Type B pancreatic cell (in vitro differentiated cells): ENCODE measurements at places on chromosomes 11 and 22.
A peak's percentile ranks its signal among the peaks of the same experiment; 100 is the strongest.

GRCh38 chr11:43868852-43869567, 11.6 kb upstream of the ALKBH3 start:
- DNase-seq, result no peak

DNA sequence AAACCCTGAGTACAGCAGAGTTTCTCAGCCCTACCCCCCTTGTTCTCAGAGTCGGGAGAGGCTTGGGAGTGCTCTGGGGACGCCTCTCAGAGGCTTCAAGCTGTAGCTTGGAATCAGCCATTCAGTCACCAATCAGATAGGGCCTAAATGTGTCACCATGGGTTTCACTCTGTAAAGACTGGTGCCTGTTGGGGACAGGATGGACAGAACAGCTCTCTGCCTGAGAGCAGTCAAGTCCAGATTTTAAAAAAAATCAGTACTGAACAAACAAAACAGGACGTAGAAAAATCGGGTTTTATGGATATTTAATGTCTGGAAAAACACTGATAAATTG, 1.3 kb downstream of the FADD start:
- no peak for DNase-seq

DNA sequence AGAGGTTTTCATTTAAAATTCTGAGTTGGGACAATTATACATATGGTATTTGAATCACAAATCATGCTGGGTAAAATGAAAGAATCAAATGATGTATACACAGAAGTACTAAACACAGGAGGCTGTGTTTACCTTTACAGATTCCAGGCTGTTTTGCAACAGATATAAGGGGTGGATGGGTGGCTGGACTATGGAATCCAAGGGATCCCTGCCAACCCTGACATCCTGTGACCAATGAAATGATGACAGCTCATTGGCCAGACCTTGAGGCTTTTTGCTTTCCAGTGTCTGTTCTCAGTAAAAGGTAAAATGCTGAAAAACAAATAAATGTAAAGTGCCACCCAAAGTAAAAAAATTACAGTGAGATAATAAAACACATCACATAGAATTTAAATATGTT, 3.3 kb upstream of the DDI1 start:
- no peak for DNase-seq

DNA sequence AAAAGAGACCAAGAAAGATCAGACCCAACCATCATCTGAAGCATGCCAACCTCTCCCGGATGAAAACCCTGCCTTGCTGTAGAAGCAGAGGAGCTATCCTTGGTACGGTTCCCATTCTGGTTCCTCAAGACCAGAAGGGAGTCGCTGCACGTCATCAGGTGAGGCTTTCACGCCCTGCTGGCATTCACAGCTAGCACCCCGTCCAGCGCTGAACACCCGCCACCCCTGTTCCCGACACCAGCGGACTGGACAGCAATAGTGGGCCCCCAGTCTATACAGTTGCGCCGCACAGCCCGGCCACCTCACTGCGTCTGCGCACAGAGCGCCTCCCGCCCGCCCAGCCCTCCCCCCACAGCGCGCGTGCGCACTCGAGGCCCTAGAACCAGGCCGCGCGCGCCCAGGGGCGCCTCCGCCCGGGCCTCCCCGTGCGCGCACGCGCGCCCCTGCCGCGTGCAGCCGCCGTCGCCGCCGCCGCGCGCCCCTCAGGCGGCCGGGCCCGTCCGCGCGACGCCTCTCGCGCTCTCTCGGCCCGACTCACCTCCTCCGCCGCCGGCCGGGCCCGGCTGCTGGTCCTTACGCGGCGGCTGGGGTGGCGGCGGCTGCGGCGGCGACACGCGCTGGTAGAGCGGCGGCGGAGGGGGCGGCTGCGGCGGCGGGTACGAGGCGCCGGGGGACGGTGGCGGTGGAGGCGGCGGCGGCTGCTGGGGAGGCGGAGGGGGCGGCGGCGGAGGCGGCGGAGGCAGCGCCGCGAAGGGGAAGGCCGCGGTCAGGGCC, 706 bp downstream of the SF1 start:
- DNase-seq, result no peak

DNA sequence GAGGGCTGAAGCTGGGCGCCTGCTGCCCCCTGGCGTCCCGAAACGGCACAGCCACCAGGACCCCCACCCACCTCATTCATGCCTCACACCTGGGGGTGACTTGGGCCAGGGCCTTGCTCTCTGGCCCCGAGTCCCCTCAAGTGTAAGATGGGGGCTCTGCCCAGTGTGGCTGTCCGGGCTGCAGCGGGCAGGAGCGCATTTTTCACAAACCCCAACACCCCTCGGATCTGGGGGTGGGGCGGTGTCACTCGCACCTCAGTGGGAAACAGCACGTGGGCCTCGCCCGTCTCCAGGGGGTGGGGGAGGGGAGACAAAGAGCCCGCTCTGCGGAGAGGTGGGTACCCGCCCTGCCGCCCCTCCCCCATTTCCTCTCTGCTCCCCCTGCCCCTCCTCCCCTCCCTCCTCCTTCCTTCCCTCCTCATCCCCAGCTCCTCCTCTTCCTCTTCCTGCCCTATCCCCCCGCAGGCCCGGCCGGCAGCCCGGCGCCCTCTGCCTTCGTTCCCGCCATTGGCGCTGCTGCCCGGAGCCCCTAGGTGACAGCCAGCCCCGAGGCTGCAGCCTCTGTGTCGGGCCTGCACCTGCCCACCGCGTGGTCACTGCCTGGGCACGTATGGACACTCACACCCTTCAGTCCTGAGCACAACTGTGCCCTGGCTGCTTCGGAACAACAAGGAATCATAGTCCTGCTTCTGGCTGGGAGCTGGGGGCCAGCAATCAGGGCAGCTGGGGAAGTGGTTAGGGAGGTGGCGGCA, 6.8 kb upstream of the CDKN1C start:
- no peak for DNase-seq

DNA sequence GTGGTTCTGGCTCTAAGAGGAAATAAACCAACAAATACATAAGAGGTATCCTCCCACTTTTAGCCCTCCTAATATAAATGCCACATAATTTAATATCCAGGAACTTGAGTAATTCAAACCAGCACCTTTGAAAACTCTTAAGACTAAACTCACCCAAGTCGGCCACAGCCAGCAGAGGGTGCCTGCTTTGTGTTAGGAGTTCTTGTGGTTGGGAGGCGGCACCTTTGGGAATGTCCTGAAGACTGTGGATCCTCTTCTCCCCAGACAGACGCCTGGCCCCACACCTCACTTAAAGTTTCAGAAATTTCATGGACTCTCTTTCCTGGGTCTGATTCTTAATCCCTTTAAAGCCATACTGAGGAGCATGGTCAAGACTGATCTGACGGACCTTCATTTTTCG, 169.0 kb downstream of the TBC1D22A start:
- DNase-seq, result no peak

DNA sequence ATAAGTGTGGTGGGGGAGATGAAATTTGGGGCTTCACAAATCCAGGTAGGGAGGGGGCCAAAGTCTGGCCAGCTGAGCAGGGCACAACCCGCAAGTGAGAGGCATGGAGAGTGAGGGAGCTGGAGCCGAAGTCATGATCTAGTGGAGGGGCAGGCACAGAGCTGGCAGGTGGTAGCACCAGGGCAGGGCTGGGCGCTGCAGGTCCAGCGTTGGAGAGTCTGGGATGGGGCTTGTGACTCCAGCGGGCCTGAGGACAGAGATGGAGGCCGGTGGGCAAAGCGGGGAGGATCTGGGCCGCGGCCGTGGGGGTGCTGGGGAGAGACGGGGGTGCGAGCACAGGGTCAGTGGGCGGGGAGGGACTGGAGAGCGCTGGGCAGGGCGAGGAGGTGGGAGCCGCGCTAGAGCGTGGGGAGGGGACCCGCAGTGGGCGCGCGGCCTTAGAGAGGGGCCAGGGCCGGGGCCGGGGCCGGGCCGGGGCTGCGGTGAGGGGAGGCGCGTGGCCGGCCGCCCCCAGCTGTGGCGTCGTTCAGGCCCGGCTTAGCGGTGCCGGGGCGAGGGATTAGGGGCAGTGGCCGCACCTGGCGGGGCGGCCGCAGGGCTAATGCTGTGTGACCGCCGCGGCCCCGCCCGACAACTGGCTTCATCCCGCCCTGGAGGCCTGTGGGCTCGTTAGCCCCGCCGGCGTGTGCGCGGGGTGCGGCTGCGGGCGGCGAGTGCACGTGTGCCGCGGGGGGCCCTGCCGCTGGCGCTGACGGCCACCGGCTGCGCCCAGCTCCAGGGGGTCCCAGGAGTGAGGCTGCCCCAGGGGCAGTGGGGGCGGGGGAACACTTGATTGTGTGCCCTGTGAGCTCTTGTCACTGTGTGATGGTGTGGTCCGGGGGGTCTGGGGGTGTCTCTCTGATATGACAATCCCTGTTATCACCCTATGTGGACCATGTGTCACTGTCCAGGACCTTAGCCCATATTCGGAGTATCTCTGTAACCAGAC, 23.6 kb upstream of the MYOD1 start:
- DNase-seq, result no peak

DNA sequence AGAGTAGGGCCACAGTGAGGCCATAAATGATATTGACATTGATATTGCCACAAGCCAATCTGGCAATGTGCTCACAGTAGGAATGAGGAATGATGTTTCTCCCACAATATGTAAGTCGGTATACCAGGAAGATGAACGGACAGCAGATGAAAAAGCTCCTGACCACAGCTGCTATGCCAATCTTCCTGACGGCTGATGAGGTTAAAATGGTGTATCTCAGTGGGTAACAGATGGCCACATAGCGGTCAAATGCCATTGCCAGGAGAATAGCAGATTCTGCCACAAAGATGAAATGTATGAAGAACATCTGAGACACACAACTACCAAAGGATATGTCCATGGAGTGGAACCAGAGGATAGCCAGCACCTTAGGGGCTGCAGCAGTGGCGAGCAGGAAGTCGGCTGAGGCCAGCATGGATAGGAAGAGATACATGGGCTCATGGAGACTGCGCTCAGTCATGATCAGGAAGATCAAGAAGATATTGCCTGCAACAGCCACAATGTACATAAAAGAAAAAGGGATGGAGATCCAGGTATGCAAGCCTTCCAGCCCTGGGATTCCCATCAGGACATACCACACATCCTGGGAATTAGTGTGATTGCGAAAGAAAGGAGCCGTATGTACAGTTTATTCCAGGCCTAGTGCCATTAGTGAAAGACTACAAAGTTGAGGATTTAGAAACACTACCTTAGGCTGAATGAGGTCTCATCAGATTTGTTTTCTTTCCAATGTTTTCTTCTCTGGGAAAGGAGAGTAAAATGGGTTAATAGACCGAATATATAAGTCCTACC, 22.2 kb downstream of the OR51V1 start:
- DNase-seq, result no peak

- DNase-seq, result no peak
Observed at GRCh38 chr11:17697175-17697949, 22.0 kb upstream of the MYOD1 start.

DNA sequence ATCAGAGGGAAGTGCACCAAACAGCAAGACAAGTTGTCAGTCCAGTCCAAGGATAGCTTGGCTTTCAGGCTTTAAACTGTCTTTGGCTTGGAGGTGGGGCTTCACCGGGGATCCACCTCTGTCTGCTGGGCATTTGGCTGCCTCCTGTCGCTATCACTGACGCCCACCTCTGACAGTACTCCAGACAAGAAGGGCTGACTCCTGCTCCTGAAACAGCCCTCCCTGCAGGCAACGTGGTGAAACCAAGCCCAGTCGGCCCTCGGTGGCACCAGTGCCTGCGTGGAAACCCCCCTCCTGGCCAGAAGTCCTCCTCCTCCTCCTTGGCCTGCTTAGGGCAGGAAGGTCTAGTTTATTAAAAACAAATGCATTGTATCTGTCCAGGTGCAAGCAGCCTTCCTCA, 16.9 kb downstream of the DHCR7 start:
- DNase-seq, result no peak

GRCh38 chr22:25111579-25112517, 87.8 kb upstream of the CRYBB3 start:
- no peak for DNase-seq

DNA sequence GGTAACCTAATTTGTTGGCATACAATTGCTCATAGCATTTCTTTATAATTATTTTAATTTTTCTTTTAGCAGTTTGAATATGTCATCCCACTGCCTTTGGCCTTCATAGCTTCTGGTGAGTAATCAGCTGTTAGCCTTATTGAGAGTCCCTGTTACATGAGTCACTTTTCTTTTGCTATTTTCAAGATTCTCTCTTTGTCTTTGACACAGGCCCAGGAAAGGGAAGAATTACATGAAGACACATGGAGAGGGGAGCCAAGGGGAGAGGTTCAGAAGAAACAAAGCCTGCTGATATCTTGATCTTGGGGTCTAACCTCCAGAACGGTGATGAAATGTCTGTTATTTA, 418.2 kb downstream of the METTL15 start:
- DNase-seq, result no peak

DNA sequence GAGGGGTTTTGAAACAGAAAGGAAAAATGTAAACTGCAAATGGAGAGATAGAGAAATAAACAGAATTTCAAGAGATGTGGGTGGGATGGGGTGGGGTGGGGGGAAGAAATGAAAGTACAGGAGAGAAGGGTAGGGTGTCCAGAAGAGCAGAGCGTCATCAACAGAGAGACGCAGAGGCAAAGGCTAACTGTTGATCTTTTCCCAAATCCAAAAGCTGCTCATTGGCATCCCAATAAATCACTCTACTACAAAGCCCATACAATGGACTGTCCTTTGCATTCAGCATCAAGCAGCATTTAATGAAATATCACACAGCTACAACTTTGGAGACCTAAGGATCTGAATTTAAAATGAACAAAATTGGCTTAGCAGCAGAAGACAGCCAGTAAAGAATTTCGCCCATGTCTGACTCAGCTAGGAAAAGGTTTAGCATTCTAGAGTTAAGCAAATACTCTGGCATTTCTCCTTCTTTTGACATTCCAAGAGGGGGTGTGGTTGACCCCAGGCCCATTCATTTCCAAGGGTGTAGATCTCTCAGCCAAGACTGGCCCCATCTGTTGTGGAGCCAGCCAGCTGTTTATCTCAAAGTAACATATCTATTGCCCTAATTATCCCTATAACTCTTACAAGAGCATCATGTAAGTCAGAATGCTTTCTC, 1.5 kb downstream of the RAB30 start:
- DNase-seq, result no peak

GRCh38 chr11:36243641-36244040, 45.6 kb downstream of the COMMD9 start:
- no peak for DNase-seq

DNA sequence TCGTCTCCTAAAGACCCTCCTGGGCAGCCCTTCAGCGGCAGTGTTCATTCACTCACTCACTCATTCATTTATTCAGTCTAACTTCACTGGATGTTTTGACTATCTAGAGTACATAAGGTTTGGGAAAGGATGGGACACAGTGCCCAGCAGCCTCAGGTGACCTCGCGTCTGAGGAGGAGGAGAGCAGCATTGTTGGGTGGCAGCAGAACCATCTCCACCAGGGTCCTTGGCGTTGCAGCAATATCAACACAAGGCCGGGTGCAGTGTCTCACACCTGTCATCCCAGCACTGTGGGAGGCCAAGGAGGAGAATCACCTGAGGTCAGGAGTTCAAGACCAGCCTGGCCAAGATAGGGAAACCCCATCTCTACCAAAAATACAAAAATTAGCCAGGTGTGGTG, 408.0 kb downstream of the BRD1 start:
- DNase-seq, result peak; percentile 43

- DNase-seq, result no peak
Observed at GRCh38 chr11:131924001-131924400, 553.6 kb downstream of the NTM start.

DNA sequence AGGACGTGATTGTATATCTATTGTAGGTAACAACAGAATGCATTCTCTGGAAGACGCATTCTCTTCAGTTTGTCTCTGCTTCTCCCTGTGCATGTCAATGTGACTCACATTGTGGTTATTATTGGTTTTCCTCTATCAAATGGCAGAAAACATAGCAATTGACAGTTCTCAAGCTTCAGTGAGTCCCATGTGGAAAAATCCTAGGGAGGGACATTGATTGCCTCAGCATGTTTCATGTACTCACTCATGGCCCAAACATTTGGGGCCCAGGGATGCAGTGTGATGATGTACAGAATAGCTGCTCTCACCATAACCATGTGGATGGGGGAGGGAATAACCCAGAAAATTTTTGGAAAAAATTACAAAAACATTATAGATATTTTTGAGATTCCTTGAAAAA, 9.3 kb upstream of the ARL14EP start:
- DNase-seq, result no peak
